Tracheal epithelial cell (primary cell): ENCODE measurements at places on chromosomes 1 and 21. TPM values are rescaled to one million over a fixed set of nuclear protein-coding genes. Genes with fewer than 3 reads are reported as not detected.

REN gene
- not detected in 2 replicates for total RNA-seq

BRINP3 gene
- total RNA-seq = not detected in 2 replicates

GNAI3 gene
- total RNA-seq = 13.4 and 20.2 TPM in 2 replicates

DMBX1 gene
- total RNA-seq = not detected in 2 replicates

SPATA21 gene
- not detected in 2 replicates for total RNA-seq

LMX1A gene
- not detected in 2 replicates for total RNA-seq

LDLRAD1 gene
- under 0.01 and 0.64 TPM in 2 replicates for total RNA-seq
